ENCODE measurements at places on chromosomes 13 and 19.

- DNase-seq, result no peak
Observed at GRCh38 chr19:39218230-39219007, 14.4 kb upstream of the SYCN start.

DNA sequence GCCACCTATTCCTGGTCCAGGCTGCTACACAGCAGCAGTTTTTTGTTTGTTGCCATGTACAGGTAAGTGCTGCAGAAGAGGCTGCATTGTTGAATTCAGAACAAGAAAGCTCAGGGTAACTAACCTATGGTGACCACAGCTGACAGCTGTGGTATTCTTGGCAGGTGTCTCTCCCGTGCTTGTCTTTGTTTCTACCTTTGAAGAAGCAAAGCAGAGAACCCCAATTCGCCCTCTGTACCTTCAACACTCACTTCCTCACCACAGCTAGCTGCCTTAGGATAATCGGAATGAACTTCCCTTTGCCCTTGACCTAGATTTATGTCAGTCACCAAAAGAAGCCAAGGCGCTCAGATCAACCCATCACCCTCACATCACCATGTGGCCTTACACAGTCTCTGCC is 1703.3 kb upstream of the SLC10A2 start:
- DNase-seq, result no peak

DNA sequence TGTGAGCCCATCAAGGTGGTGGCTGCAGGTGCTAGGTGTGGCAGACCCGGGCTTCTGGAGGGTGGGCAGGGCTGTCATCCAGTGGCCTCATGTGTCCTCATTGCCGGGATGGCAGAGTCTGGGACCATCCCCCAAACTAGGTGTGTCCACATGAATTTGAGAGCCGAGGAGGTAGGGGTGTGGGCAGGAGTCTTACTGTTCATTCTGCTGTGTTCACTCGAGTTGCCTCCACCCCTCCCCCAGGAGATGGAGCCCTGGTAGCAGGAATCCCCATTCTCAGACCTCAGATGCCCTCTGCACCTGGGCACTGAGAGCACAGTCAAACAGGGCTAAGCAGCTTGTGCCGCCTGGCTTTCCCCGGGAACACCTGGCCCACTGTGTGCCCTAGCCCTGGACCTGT is 22.4 kb downstream of the NAXD start:
- DNase-seq, result no peak

DNA sequence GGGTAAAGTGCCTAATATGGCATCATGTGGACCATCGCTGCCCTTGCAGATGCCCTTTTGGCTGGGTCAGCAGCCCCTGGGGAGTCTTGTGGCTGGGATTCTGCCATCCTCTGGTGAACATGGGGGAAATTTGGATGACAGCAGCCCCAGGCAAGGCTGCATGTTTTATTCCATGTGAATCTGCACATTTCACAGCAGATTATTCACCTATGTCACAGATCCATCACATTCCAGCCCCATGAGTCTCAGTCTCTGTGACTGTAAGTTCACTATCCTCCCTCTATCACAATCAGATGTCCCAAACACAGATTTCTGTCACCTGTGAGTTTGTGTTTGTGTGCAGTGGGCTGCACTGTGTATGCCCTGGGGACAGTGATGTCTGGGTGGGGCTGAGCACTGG is 36.8 kb upstream of the PSG9 start:
- DNase-seq, result no peak

- DNase-seq, result no peak
Observed at GRCh38 chr13:75908141-75908540, 272.0 kb downstream of the LMO7 start.
